ENCODE measurements at places on chromosomes 13 and 19.
A peak's percentile ranks its signal among the peaks of the same experiment; 100 is the strongest.

GRCh38 chr19:18776736-18777135, 14.4 kb downstream of the COMP start:
- DNase-seq = no peak
- no peak overlapping the region for H3K4me3 ChIP-seq
- H3K27me3 ChIP-seq = no peaks in the 10 kb centered on the region
- no peak overlapping the region for H3K27ac ChIP-seq
- H3K4me1 ChIP-seq = no peaks in the 10 kb centered on the region
- H3K36me3 ChIP-seq = no peaks in the 10 kb centered on the region

DNA sequence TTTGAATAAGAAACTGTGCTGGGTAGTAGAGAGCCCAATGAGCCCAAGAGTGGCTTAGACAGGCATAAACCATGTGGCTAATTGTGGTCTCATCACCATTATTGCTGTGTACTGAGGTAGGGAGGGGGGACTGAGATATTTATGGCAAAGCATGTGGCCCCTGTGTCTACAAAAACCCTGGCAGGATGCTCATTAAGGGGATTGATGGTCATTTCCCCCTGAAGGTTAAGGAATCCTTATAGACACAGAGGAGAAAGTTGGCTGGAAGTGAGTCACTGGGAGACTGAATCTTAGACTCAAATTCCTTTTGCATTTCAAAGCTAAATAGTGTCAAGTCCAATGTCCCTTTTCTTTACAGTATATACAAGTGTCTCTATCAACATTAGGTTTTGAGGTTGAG, 9.8 kb upstream of the DACT3 start:
- no peak overlapping the region for H3K4me3 ChIP-seq
- H3K27ac ChIP-seq = no peak overlapping the region
- H3K36me3 ChIP-seq = peaks cover 32% of the 10 kb centered on the region
- no peaks in the 10 kb centered on the region for H3K27me3 ChIP-seq

DNA sequence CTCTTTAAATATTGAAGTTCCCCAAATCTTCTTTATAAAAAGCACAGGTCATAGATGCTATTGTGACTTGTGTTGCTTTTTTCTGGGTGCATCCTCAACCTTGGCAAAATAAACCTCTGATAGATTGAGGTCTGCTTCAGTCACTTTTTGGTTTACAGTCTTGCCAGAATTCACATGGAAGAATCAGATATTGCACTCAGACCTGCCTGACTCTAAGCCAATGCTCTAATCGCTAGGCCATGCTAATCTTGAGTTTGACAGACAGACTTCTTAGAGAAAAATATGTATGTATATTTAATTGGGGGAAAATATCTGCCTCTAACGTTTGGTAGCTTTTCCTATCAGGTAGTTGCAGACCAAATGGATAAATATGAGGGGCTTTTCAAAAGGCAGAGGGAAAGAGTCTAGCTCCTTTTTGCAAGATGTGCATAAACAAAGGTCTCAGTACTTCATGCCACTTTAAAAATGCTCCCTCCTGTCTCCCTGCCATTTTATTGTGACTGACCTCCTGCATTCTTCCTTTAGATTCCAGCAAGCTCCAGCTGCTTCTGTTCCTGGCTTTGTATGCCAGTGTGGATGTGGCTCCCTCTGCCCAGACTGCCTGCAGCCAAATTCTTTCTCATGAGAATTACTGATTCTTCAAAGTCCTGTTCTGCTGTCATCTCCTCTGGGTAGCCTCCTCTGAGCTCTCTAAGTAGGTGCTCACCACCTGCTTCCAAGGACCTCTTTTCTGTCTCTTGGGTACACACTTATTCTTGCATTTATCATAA, 42.4 kb upstream of the RFC3 start:
- H3K4me3 ChIP-seq = no peak overlapping the region
- peaks cover 5% of the 10 kb centered on the region for H3K27me3 ChIP-seq
- H3K27ac ChIP-seq = no peak overlapping the region
- no peak for DNase-seq

GRCh38 chr19:6654347-6655310, 15.3 kb downstream of the TNFSF14 start:
- no peak for DNase-seq
- H3K4me1 ChIP-seq = peaks cover 26% of the 10 kb centered on the region
- H3K36me3 ChIP-seq = no peaks in the 10 kb centered on the region

- no peak overlapping the region for H3K27ac ChIP-seq
- H3K36me3 ChIP-seq = no peaks in the 10 kb centered on the region
- no peaks in the 10 kb centered on the region for H3K27me3 ChIP-seq
- H3K4me3 ChIP-seq = no peak overlapping the region
- no peak for DNase-seq
Measured at GRCh38 chr13:85230691-85231093, 568.5 kb downstream of the SLITRK6 start.

DNA sequence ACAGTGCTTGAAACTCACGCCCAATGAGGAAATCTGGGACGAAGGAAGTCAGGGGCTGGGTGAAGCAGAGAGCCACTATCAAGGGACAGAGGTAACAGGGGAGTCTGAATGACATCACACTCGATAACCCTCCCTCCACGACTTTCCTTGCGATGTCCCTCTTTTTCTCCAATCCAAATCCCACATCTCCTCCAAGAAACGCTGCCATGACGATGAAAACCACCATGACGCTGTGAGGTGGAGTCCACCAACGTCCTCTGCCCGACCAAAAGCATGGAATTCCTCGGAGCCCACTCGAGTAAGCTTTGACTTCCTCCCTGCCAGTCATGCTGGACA, 967 bp downstream of the REXO1 start:
- H3K4me3 ChIP-seq = peak overlapping the region; percentile 90
- DNase-seq = no peak
- peaks cover 73% of the 10 kb centered on the region for H3K4me1 ChIP-seq

GRCh38 chr13:66574606-66575005, 655.5 kb downstream of the PCDH9 start:
- no peak overlapping the region for H3K27ac ChIP-seq
- no peaks in the 10 kb centered on the region for H3K4me1 ChIP-seq
- no peak overlapping the region for H3K4me3 ChIP-seq
- no peaks in the 10 kb centered on the region for H3K27me3 ChIP-seq
- DNase-seq = no peak

- no peak for DNase-seq
- no peak overlapping the region for H3K4me3 ChIP-seq
- peaks cover 51% of the 10 kb centered on the region for H3K36me3 ChIP-seq
- H3K27me3 ChIP-seq = no peaks in the 10 kb centered on the region
Measured at GRCh38 chr19:49923055-49924003, 5.7 kb upstream of the ATF5 start.

Measured in CD4-positive, CD25-positive, alpha-beta regulatory T cell (primary cell).